Thymus (tissue), 14 donors: ENCODE measurements at places on chromosomes 2 and 18.

GRCh38 chr2:136361521-136361920, 243.6 kb upstream of the CXCR4 start:
- no peak for DNase-seq

DNA sequence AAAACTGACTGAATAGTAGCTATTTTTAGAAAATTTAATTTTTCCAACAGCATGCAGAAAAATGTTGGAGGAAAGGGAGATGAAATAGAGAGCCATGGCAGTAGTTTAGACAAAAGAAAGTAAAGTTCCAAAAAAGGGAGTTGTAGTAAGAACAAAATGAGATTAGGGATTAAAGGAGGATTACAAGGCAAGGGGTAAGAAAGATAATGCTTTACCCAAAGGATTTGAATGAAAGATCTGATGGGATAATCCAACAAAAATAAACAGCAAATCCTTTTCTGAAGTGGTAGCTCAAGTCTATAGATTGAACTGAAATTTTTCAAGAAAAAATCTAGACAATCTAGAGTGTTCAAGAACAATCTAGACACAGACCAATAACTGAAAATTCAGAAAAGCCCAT, 644.3 kb upstream of the FSHR start:
- no peak for DNase-seq

- DNase-seq = no peak
These were observed 38.1 kb upstream of the RFX8 start for GRCh38 chr2:101512993-101513392.

DNA sequence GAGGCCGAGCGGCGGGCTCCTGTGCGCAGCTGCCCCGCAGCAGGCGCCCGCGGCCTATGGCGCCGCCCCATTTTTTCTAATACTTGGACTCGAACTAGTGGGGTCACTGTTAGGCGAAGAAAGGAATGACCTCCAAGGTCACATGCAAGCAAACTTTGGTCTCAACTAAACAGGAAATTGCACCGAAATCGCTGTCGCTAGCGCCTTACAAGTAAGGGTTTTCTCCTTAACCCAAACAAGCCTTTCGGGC, 339 bp downstream of the ACAA2 start:
- DNase-seq = no peak

DNA sequence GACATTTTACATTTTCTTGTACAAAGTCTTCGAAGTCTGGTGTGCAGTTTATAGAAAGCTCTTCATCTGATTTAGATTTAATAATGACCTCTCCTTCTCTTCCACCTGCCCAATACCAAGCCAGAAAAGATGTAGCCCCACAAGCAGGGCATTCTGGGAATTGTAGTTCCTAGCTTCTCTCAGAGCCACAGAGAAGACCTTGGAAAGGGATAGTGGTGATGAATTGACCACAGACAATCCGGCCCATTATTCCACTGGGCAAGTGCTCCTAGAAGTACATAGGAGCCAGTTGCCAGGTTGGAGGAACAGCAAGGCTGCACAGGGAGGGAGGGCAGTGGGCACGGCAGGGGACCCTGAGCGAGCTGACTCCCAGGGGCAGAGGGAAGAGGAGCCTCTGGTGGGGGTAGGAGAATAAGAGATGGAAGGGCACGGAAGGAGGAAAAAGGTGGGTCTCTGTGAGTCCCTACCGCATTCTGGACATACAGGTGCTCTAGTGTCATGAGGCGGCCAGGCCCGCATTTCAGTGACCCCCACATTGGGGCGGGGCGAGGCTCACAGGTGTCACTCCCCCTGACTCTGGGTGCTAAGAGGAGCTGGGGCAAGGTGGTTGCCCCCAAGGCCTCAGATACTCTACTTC, 152.5 kb upstream of the HAAO start:
- no peak for DNase-seq

DNA sequence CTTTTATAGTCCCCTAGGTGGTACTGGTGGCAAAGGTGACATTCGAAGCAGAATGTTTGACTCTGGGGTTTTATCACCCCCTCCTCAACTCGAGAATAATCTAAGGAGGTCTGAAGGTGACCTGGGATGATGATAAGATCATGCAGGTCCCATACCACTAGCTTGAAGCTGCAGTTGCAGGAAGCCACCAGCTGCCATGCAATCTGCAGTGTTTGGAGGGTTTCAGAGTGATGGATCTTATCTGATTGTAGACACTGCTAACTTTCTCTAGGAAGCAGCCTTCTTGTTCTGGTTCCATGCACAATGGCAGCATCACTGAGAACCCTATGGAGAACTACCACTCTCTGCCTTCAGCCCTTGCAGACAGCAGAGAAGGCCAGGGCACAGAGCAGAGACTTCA, 59.4 kb upstream of the LRPPRC start:
- DNase-seq = no peak

GRCh38 chr18:47528343-47528742, 276.9 kb upstream of the SKOR2 start:
- no peak for DNase-seq

GRCh38 chr2:70029814-70030409, 57.4 kb upstream of the PCBP1 start:
- DNase-seq = no peak

GRCh38 chr2:317501-318424, 29.9 kb upstream of the ALKAL2 start:
- no peak for DNase-seq
